ENCODE measurements at places on chromosomes 7 and 10.

DNA sequence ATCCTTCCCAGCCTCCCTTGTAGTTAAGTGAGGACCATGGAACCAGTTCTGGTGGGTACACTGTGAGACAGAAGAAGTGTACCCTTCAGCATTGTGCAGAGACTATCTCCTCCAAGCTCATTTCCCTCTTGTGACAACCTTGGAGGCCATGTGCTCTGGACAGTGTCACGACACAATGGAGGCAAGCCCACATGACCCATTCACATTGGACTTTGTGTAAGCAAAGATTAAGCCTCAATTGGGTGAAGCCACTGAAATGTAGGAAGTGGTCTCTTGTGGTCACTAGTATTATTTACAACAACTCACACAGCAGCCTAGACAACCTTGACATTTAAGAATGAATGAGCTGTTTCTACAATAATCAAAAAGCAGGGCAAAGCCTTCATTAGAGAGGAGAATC, 124.2 kb downstream of the INHBA start:
- DNase-seq, result no peak

- DNase-seq, result no peak
Observed at GRCh38 chr10:106499448-106499847, 665.1 kb downstream of the SORCS1 start.

GRCh38 chr10:63520500-63521415, at the start of gene REEP3:
Gene REEP3 (plus strand): TSS chr10:63521401. CDS start chr10:63521546, 145 bp downstream.
- DNase-seq, result peak; percentile 28

DNA sequence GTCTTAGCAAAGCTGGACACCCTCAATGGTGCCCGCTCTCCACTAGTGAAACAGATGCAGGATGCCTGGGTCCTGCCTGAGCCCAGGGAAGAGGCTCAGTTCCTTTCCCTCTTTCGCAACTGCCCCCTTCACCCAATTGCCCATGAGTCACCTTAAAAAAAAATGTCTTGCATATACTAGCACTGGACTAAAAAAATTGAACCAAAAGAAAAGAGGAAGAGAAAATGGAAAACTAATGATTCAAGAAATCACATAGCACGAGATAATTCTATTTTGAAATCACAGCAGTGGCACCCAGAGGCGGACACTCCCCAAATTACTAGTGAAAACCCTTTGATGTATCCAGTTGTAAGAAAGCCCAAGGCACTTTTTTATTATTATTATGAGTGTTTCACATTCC, 972.5 kb downstream of the LRMDA start:
- no peak for DNase-seq

GRCh38 chr10:2978111-2978510, 89.2 kb upstream of the PFKP start:
- peak; percentile 41 for DNase-seq

- no peak for DNase-seq
Observed at GRCh38 chr7:143279186-143280098, 5.3 kb upstream of the TMEM139 start.

GRCh38 chr10:93363891-93364648, 118.1 kb downstream of the MYOF start:
- DNase-seq, result no peak

DNA sequence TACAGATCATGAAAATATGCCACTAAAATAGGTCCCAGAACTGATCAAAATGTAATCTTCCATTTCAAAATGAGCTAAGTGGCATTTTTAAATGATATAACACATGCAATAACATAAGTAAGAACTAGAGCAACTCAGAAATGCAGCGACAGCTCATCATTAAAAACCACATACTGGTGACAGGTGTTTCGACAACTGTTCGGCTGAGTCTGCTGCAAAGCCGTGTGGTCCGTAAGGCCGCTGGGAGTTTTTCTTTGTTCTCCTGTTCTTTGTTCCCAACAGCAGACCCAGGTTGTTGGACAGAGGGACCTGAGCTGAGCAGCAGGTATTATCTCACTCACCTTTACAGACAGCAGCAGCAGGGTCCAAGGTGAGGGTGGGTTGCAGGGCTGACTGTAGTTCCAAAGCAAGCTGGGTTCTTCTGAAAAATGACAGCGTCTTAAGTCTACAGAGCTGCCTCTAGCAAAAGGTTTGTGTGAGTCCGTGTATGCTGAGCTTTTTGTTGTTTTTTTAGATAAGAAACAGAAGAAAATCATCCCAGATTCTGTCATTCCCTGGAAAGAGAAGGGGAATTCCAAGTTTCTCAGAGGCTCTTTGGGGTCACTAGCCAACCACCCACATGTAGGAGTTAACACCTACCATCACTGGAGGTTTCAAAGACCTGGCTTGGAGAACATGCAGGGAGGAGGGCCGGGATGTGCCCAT, 45.4 kb upstream of the MACROH2A2 start:
- DNase-seq, result no peak

GRCh38 chr10:94630017-94630688, 53.4 kb upstream of the CYP2C18 start:
- peak; percentile 45 for DNase-seq

DNA sequence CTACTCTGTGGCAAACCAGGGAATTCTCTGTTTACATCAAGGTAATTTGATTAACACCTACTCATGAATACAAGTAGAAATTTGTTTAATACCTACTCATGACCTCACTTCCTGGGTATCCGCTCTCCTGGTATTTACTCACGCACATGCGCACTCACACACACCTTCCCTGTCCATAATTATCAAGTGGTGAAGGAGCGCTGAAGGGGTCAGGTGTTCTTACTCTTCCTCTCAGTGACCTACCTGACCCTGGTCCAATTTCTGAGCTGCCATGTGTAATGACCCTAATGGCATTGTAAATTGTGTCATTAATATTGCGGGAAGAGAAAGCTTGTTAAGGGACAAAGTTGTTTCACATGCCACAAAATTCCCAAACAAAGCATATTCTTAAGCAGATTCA, 41.3 kb upstream of the TRIL start:
- DNase-seq, result no peak

DNA sequence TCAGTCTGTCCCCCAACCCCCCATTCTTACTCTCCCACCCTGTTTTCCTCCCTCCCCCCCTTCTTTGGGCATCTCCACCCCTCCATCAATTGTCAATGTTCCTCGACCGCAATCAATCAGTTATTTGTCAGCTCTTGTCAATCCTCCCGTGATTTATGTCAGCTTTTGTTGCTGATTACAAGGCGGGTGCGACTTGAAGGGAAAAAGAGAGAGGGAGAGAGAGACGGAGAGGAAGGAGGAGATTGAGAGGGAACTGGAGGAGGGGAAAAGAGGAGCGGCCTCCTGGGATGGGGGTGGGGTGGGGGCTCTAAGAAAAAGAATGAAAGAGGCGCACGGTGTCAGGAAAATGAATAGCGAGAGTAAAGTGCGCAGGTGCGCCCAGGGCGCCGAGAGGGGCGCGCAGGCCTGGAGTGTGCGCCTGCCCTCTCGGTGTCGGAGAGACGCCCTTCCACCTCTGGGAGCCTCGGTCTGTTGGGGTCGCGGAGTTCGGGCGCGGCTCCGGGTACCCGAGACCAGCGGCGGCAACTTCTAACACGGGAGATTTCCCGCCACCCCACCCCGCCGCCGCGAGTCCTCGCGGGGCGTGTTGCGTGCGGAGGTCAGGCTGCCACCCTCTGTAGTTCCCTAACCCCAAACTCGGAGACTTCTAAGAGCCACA, 1.1 kb upstream of the ZNF503 start:
- peak; percentile 62 for DNase-seq

DNA sequence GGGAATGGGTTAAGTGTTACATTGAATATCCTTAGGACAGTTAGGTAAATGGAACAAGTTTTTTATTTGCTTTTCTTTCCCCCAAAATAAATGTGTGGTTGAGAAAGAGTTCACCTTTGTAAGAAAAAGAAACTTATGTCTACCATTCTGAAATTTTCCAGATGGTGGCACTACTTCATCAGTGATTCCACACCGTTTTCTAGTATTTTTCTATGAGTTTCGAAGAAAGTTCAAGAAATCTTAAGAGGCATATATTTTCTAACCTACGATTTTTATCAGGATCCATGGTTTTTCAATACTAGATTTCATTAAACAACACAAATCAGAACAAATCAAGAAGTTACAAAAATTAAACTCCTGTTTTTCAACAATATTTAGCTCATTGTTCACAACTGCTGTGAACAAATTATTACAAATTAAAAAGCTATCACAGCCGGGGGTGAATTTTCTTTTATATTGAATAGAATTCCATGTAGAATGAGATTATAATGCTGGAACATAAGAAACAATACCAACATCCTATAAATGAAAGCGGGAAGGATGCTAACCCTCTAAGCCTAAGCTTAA, 163.1 kb upstream of the NPVF start:
- peak; percentile 25 for DNase-seq

Measured in NCI-H1694 (cell line).